Activated CD4-positive, alpha-beta T cell treated with anti-CD3 and anti-CD28 coated beads for 1 hour (primary cell): ENCODE measurements at places on chromosomes 12 and 14.

GRCh38 chr14:74792249-74793039 is 29.3 kb downstream of the YLPM1 start:
- DNase-seq = no peak

DNA sequence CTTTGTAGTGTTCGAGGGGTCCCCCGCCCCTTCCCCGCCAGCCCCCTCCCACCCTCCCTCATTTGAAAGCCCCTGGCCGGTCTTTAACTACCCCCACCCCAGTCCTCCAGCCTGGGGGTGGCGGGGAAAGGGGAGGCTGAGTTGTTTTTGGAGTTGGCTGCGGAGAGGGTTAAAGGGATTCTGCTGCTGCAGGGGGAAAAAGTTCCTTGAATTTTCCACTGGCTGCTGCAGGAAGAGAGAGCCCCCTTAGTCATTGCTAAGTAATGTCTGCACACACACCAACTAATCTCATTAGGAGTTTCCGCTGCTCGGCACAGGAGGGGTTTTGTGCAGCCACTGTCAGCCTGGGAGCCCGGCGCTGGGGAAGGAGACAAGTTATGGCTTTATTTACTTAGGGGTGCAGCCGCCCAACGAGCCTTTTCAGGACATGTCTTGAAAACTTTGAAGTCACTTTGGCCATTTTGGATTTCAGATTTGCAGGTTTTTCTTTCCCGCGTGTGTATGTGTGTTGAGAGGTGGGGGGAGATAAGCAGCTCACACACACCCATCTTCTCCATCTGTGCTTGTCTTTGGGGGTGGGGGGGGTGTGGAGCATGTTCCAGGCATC is 1.8 kb downstream of the ELK3 start:
- no peak for DNase-seq

- no peak for DNase-seq
Observed at GRCh38 chr14:101622251-101623076, 61.2 kb downstream of the DIO3 start.

GRCh38 chr14:22626590-22626989 is 17.6 kb downstream of the OR6J1 start:
- DNase-seq = no peak

- DNase-seq = no peak
Observed at GRCh38 chr12:79058342-79058741, 193.8 kb downstream of the SYT1 start.

DNA sequence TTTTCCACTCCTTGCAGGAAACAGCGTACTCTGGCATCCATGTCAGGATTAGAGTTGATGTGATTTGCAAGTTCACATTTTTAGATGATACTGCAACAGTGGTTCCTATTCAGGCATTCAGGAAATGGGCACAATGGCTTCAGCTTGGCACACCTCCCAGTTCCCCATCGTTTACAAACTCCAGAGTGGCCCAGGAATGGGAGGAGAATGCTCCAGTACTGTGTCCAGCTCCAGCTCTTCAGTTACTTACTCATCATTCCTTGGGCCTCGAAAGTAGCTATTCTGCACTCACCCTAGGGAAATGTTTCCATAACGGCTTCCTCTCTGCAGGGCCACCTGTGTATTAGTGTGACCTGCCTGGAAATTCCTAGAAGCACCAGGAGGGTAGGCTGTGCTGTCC is 239.7 kb upstream of the RGS6 start:
- no peak for DNase-seq

DNA sequence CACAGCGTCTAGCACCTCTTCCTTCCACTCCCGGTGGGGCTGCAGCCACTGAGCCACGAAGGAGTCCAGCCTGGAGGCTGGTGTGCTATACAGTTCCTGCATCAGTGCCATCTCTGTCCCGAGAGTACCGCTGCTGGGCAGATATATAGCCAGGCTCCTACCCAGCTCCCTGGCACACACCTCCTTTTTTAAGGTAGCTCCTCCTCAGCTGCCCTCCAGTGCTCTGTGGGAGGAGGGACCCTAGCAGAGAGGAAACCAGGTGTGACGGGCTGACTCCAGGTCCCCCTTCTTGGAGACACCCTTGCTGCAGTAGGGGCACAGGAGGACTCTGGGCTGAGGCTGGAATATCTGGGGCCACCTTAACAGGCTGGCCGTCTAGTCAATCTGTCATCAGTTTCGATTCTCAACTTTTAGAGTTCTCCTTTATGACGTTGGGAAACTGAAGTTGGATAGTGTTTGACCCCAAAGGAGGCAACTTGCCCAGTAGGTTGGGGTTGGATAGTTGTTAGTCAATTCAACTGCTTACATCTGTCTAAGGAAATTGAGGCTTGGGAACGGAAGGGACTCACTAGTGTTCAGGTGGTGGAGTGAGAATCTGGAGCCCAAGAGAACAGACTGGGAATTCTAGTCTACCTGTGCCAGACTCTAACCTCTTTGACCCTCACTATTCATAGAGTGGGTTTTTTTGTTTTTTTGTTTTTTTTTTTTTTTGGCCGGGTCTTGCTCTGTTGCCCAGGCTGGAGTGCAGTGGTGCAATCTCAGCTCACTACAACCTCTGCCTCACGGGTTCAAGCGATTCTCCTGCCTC is at the start of gene OASL:
Gene OASL (minus strand): TSS at position 386 of the 808 bp plus-strand sequence. CDS start 275 bp downstream, at position 111.
- DNase-seq = peak; percentile 83

- no peak for DNase-seq
Observed at GRCh38 chr12:68870443-68870842, 62.5 kb downstream of the MDM2 start.

DNA sequence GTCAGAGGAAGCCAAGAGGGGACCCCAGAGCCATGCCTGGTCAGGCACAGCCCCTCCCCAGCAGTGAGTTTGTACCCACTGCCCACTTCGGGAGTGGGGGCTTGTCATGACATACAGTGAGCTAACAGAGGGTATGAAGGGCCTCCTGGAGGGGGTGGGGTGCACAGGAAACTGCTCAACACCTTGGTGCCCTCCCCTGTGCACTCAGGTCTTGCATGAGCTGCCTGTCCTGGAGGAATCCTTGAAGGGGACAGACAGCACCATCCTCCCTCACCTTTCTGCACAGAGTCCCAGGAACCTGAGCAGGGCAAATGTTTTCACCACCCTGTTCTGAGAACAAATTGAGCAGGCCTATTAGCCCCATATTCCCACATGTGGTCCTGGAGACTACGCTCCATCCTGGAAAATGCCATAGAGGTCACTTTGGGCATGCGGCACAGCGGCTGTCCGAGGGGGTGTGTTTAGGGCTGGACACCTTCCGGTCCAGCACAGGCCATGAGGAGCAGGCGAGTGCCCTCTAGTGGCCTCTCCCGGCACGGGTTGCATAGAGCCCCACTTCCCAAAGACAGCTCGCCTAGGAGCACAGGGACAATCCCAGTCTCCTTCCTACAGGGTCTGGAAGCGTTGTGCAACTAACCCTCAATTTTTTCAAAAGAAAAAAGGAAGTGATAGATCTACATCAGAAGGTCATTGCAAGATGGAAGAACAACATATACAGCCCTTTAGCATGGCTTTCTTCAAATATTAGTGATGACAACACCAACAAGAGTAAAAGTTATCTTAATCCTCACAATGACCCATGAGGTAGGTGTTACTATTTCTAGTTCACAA is 31.9 kb upstream of the ZFP36L1 start:
- DNase-seq = no peak

GRCh38 chr12:54390176-54390667 is 5.7 kb upstream of the ZNF385A start:
- no peak for DNase-seq

GRCh38 chr12:85043829-85044228 is 7.7 kb downstream of the LRRIQ1 start:
- DNase-seq = no peak

GRCh38 chr14:90447720-90448497 is 51.1 kb downstream of the CALM1 start:
- DNase-seq = no peak
